ENCODE measurements at places on chromosomes 2 and 18. TPM values are rescaled to one million over a fixed set of nuclear protein-coding genes. Genes with fewer than 3 reads are reported as not detected.

DNA sequence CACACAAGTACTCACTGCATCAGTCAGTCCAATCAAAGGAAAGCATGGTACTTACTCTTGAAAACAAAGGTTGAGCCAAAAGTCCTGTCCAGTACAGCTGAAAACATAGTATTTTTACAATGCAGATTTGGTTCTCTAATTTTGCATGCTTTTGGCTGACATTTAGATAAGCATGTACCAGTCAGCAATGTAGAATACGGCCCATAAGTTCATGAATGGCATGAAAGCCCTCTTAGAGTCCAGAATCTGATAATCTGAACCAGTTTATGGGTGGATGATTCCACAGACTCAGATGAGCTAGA is 90.2 kb downstream of the CCBE1 start:
- DNase-seq, result no peak

DNA sequence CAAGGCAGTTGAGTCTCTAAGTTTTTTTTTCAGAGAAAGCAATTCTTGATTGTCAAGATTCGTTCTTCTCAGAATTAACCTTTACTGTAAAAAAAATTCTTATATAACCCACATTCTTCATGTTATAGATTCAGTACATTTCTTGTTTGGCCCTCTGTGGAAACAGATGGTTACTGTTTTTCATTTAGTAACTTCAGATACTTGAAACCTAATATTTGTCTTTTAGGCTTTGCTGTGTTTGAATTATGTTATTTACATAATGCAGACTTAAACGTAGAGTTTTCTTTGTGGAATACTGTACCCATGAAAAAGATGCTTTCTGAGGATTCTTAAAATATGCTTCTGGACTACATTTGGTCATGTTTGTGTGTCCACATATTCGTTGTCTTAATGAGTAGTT is 48.2 kb downstream of the EML4 start:
- no peak for DNase-seq

The NEURL3 gene
- not detected for total RNA-seq

DNA sequence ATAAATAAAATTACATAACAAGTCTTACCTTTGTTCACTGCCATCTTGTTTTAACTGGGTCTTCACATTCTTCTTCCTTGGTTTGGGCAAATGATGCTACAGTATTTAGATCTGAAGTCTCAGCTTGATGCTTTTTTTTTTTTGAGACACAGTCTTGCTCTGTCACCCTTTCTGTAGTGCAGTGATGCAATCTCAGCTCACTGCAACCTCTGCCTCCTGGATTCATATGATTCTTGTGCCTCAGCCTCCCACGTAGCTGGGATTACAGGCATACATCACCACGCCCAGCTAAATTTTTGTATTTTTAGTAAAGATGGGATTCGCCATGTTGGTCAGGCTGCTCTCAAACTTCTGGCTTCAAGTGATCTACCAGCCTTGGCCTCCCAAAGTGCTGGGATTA is 53.2 kb upstream of the MAT2A start:
- DNase-seq, result no peak
